HTR-8/SVneo (cell line): ENCODE measurements at places on chromosomes 1 and 21.

DNA sequence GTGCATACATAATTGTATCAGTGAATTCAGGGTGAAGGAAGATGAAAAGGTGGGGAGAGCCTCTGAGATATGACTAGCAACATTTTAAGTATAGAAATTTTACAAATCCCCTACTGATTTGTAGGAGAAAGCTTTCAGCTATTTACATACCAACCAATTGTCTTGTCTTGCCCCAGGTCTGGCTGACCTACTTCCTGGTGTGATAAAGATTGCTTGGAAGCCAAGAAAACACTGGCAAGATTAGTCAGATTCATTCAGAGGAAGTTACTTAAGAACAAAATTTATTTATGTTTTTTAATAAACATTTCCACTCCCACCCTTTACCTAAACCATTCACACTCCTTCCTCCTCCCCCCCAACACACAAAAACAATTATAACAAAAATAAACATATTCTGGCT, 17.5 kb downstream of the PTGS2 start:
- no peak for DNase-seq

GRCh38 chr1:32240140-32240951, 6.7 kb upstream of the FAM167B start:
- no peak for DNase-seq

DNA sequence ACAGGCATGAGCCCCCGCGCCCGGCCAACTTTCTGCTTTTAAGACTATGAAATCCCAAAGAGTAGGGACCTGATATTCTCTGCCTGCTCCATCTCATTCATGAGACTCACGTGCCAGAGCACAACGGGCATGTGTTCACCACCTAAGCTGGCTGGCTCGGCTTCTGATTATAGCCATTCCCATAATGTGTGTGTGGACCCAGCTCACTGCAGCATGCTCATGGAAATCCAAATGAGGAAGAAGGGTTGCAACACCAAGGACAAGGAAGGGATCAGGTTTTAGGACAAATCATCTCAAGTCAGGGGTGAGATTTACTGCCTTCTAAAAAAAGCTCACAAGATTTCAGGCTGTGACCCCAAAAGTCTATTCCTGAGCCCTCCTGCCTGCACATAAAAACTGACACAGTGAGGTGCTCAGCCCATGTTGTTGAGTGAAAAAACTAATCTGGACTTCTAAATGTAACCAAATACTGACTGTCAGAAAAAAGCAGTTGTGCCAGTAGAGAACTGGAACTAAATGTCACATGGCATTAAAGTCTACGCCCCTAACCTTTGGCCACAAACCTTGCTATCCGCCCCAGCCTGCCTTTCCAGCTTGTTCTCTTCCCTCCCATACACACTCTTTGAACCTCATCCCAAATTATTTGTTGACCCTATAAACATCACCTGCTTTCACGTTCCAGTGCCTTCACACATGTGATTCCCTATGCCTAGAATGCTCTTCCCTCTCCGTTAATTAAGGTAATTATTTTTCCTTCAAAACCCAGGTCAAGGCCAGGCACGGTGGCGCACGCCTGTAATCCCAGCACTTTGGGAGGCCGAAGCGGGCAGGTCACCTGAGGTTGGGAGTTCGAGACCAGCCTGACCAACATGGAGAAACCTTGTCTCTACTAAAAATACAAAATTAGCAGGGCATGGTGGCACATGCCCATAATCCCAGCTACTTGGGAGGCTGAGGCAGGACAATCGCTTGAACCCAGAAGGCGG, 9.1 kb upstream of the COA7 start:
- DNase-seq: no peak

- DNase-seq: no peak
Measured at GRCh38 chr1:166354406-166354805, 187.6 kb upstream of the FAM78B start.

GRCh38 chr1:15353839-15354579, 55.7 kb upstream of the EFHD2 start:
- no peak for DNase-seq

DNA sequence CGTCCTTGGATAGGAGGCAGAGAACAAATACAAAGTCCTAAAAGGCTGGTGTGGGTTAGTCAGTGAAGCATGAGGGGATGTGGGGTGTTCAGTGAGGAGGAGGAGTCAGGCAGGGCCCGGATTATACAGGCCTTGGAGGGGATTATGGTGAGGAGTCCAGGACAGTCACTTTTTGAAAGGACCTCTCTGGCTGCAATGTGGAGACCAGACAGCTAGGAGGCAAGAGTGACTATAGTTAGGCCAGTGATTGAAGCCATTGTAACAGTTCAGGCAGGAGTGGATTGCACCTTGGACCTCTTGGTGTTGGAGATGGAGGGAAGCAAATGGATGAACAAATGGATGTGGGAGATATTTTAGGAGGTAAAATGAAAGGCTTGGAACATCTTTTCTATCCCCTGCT, 115.8 kb downstream of the C1orf94 start:
- no peak for DNase-seq

GRCh38 chr1:44314452-44314851, 40.6 kb downstream of the ERI3 start:
- no peak for DNase-seq

GRCh38 chr1:158353303-158354075, at the start of gene CD1E:
Gene CD1E (plus strand): TSS chr1:158353894. CDS start chr1:158353989, 95 bp downstream.
- DNase-seq: no peak

GRCh38 chr1:232711996-232712395, 82.1 kb upstream of the SIPA1L2 start:
- DNase-seq: no peak

DNA sequence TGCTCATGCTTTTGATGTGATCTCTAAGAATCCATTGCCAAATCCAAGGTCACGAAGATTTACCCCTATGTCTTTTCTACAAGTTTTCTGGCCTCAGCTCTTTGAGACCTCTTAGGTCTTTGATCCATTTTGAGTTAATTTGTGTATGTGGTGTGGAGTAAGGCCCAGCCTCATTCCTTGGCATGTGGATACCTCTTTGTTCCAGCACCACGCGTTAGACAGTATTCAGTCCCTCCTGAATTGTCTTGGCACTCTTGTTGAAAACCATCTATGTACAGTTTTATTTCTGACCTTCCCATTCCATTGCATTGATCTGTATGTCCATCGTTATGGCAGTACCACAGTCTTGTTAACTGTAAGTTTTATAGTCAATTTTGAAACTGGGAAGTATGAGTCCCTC, 8.0 kb upstream of the FTCD start:
- DNase-seq: no peak

DNA sequence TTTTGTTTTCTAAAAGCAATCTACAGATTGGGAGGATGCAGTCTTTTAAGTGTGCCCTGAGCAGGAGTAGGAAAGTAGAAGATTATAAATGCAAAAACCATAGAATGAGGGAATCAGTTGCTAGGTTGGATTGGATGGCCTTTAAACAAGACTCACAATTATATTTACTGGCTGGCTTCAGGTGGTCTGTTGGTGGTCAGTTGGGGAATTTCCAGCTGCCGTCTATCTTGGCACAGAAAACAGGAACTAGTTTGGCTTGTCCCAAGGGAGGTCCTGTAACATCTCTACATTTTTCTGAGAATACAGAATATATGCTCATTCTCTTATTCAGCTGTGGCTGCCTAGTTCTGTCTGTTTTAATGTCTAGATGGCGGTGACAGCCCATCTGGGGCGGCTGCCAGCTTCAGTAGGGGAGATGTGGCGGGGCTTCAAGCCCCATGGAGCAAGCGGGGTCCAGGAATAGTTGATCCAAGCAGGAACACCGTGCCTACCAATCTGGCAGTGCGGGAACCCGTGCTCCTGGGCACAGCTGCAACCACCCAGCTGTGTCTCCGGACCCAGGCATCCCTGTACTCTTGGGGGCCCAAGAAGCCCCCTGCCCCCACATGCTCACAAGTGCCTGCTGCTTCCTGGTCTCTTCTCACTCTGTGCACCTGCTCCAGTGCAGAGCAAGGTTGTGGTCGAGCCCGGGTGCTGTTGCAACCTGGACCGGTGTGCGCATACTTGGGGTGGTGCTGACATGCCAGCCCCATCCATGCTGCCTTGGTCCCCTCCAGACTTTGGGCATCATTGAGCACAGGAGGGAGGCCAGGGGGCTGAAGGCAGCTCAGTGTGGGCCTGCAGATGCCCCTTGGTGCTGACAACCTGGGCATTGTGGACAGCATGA, 1182.6 kb downstream of the AMY1C start:
- DNase-seq: no peak

- peak; percentile 36 for DNase-seq
Measured at GRCh38 chr1:55375617-55376258, 160.6 kb upstream of the USP24 start.

GRCh38 chr1:24963099-24963872, 33.2 kb upstream of the RUNX3 start:
- no peak for DNase-seq

- DNase-seq: peak; percentile 44
Measured at GRCh38 chr1:51192213-51192843, 43.7 kb upstream of the RNF11 start.

GRCh38 chr1:32014199-32014947, 705 bp downstream of the KHDRBS1 start:
- peak; percentile 28 for DNase-seq

GRCh38 chr1:119715542-119715941, 3.8 kb downstream of the PHGDH start:
- no peak for DNase-seq

DNA sequence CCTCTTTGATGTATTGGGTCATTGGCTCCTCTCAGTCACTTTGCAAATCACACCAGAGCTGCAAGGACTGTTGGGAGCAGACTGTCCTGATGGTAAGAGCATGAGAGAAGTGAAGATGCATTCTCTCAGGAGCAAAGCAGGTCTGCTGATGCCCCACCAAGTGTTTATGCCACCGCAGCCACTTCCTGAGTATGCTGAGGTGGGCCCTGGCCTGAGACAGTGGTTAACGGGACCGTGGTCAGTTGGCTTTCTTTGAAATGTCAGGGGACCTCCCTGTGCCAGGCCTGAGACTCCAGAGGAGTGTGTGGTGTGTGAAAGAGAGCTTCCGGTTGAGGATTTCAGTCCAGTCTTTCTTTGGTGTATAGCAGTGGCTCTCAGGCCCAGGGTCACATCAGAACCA, 79.4 kb downstream of the SPATA46 start:
- no peak for DNase-seq

- DNase-seq: no peak
Measured at GRCh38 chr21:20343186-20343585, 655.0 kb upstream of the NCAM2 start.

DNA sequence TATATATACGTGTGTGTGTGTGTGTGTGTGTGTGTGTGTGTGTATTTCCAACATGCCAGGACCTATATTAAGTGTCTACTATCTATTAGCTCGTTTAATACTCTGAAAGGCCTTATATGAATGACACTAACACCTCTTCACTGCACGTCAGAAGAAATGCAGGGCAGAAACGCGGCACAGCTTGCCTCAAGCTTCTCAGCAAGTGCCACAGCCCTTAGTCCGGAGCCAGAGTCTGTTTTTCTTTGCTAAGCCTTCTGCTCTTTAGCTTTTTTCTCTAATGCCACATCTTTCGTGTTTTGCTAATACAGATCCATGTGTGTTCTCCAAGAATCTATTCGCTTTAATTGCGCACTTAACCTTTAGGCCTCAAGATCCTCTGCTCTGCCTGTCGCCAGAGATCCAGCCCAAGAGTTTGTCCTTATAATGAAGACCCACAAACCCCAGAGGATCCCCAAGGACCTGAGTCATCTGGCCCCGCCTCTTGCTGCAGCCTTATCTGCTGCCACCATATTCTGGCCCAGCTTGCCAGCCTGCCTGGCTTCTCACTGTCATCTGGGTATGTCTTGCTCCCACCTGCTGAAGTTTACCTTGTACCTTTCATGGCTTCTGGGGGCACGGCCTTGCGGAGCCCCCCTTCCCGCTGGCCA, 2.0 kb upstream of the TRIM58 start:
- no peak for DNase-seq

DNA sequence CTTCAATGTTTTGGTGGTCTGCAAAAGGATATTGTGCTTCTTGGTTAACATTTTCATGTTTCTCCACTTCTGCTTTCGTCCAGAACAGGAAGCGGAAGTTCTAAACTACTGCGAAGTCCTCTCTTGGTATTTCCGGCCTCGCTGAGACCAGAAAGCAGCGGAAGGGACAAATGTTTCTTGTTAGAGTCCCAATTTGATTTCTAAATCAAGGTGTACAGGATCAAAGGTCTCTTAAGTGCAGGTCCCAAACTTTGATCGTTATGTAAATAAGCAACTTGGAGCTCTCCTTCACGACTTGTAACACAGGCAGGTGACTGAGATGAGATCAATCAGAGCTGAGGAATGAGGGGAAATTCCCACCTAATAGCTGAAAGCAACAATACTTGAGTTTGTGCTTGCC, 40.1 kb upstream of the HMCN1 start:
- no peak for DNase-seq
